ENCODE measurements at places on chromosomes 2 and 18.

DNA sequence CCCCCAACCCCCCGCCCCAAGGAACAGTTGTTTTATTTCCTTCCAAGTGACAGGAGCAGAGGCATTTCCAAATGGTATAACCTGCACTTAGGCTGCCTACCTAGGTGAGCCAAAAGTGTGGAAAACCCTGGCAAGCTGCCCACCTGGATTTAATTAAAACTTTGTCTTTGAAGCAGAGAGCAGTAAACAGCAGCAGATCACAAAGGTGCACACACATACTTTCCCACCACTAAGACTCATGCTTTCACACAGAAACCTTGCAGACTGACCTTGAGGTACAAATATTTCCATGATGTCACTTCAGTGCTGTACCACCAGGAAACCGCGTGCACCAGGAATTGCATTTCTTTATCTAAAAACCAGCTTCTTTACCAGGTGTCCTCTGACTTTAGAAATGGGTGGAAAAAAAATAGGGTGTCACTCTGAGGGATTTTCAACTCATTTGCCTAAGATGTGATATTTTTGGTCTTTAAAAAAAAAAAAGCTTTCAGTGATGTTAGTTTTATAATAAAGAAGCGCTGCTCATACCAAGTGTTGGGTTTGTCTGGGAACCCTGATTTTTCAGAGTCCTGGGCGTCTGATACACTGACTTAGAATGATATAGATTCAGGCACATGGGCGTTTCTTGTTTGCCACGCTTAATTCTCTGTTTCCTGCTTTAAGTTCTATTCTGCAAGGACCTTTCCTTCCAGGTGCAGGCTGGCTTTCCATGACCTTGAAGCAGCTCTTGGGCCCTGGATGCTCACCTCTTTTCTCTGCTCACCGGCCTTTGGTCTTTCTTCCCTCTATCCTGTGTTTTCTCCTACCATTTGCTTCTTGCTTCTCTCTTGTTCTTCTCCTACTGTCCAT lies 70.7 kb upstream of the BCL2L11 start:
- no peak for DNase-seq

DNA sequence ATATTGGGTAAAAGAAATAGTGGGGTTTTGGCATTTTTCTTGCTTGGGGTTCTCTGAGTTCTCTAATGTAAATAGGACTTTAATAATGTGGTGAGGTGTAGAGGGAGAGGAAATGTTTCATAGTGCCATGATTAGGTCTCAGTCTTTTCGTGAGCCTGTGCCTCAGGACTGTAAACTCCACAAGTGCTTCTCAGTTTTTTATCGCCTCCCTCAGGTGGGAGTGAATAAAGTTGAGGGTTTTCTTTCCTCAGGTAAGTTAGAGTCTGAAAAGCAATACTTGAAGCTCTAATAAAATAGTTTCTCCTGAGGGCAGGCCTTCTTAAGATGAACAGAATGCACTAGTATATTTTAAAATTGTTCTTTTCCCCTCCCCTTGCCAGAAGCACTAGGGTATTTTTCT lies 243.1 kb upstream of the SETBP1 start:
- no peak for DNase-seq

GRCh38 chr2:107363806-107364205 lies 462.9 kb upstream of the RGPD4 start:
- DNase-seq, result no peak

GRCh38 chr2:228819701-228820100 lies 451.4 kb downstream of the PID1 start:
- DNase-seq, result no peak

- no peak for DNase-seq
Measured at GRCh38 chr2:172449911-172450550, 22.6 kb downstream of the ITGA6 start.

GRCh38 chr18:49597157-49597931 lies 35.5 kb downstream of the LIPG start:
- DNase-seq, result no peak

DNA sequence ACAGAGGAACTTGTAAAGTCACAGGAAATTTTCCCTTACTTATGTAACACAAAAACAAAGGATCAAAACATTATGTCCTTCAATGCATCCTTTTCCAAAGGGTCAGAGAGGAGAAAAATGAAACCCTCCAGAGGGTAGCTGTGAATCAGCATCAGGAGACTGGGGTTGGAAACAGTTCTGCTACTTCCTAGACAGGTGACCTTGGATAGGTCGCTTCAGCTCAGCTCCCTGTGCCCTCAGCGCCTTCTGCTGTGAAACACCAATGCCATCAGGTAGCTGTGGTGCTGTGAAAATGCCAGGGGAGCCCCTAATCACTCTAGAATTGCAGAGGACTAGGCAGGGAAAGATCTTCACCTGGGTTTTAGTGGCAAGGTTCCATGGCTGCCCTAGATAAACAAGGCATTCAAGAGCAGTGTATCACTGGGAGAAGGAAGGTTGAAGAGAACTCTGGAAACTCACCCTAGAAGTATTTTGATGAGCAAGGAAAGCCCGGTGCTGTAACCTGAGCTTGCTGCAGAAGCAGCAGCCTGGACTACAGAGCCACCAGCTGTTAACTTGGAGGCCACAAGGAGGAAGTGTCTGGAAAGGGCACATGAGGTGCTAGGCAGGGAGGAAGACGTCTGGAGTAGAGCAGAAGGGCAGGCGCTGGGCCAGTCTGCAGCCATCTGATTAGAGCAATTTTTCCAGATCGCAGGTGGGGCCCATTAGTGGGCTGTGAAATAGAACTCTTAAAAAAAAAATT lies 100.7 kb upstream of the MCFD2 start:
- no peak for DNase-seq

DNA sequence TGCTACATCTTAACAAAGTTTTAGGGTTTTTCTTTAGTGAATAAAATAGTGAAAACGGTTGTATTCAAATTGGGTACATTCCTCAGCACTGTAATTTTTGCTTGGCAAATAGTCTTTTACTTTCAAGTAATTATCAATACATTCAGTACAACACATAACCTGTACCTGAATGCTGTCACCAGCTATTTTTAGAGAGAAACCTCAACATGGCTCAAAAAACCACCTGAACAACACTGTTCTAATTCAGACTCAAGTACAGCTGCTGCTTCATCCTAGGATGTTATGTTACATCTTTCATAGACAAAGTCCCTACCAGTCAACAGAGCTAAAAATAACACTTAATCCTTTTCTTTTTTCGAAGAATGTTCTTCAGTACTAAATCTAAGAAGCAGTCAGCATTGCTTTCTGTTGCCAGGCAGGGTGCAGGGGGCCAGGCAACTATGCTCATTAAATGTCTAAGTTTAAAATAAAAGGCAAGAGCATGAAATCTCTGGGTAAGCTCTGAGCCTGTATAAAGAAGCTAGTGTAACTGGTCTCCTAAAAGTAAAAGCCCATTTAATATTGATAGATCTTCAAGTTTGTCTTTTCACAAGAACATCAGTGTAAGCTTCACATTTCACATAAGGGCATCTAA lies 20.5 kb downstream of the PDIA6 start:
- no peak for DNase-seq

DNA sequence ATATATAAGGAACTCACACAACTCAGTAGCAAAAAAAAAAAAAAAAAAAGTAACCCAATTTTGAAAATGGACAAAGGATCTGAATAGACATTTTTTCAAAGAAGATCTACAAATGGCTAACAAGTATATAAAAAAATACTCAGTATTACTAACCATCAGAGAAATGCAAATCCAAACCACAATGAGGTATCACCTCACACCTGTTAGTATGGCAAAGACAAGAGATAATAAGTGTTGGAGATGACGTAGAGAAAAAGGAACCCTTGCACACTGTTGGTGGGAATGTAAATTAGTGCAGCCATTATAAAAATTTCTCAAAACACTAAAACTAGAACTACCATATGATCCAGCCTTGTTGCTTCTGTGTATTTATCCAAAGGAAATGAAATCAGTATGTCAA lies 5.8 kb upstream of the CNDP1 start:
- DNase-seq, result no peak

- no peak for DNase-seq
Measured at GRCh38 chr18:2627821-2628276, 27.7 kb upstream of the SMCHD1 start.

- DNase-seq, result no peak
Measured at GRCh38 chr2:155692106-155692505, 640.4 kb downstream of the NR4A2 start.

GRCh38 chr2:160407393-160408172 lies 86.0 kb downstream of the RBMS1 start:
- peak; percentile 78 for DNase-seq

DNA sequence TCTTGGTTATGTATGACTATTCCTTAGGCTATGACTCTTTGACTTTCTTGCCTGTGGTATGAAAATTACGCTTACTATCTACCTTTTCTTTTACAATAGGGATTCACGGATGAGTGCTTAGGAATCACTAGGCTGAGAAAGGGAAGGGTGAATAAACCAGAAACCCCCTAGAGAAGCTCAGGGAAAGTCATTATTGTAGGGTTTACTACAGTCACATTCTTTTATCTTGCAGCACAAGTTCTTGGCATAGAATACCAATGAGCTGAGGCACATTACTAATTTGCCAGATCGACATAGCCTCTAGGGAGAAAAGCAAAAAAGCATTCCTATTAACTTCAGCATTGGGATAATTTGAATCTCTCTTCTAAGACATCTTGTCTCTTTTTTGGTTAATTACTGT lies 103.3 kb downstream of the ST6GAL2 start:
- no peak for DNase-seq

- no peak for DNase-seq
Measured at GRCh38 chr18:2956056-2956455, 56.9 kb downstream of the LPIN2 start.

DNA sequence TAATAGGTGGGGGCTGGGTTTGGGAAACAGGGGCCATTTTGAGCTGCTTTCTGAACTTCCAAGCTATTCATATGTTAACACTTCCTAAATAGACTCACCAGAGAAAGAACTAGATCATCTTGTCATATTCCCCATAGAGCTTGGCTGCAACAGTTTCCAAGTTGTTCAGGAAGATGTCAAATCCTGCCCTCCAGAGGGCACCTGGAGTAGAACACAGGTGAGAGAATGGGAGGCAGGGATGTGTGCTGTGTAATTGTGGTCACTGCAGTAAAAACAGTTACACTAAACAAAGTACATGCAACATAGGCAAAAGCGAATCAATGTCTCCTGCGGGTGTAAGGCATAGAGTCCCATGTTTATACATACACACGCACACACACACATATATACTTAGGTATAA lies 34.5 kb upstream of the LRRC30 start:
- DNase-seq, result no peak

DNA sequence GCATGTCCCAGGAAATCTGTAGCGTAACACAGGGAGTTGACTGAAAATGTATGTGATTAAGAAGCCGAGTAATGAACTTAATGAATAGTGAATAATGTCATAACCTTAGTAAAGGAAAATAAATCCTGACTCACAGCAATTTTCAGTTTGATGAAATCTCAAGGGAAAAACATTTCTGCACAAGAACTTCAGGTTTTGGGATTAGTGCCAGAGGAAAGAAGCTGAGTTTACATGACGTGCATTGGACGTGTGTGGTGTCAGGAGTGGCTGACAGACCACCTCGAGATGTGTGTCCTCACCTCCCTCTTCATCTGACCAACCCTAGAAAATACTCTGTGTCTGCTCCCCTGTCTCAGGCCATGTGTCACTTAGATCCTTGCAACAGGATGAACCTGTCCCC lies 39.1 kb downstream of the VWA3B start:
- no peak for DNase-seq

- no peak for DNase-seq
Measured at GRCh38 chr2:12424219-12424618, 292.5 kb upstream of the TRIB2 start.

- DNase-seq, result peak; percentile 44
Measured at GRCh38 chr2:120830096-120830830, 94.6 kb downstream of the GLI2 start.

DNA sequence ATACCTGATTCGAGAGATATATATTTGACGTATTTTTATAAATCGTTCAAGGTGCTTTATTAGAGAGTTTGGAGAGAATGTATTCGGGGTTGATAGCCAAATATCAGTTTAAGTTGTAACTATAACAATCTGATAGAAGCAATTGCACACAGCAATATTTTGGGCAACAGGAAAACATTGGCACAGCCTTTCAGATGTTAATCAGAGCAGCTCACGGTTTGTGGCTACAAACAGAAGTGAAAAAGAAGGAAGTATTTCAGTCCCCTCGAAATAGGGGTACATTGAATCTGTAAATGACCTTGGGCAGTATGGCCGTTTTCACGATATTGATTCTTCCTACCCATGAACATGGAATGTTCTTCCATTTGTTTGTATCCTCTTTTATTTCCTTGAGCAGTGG lies 20.6 kb downstream of the SERPINB10 start:
- DNase-seq, result no peak

DNA sequence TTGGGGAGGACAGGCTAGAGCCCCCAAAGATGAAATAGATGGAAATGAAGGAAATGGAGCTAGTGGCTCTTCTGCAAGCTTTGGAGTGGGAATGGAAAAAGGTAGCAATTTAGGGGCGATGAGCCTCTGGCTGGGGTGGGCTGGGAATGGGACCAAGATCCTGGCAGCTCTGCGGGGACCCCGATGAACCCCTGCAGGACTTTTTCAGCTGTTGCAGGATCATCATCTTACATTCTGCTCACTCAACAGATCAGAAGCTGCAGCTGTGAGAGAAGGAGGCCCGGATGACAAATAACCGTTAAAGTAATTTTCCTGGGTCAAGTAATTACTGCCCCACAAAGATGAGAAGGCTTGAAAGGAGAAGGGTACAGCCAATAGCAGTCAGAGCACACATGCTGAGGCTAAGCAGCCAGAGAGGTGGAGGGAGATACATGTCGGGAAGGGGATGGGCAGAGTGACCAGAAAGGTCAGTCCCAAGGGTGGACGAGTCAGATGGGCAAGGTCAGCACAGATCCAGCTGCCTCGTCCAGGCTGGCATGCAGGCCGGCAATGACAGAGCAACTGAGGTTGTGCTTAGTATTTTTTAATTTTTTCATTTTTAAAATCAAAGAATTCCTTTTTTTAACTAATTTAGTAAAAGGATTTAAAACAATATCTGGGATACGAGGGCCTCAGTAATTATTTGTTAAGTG lies 245.0 kb upstream of the RAB6C start:
- no peak for DNase-seq

- DNase-seq, result no peak
Measured at GRCh38 chr2:193542762-193543161, 1348.0 kb upstream of the TMEFF2 start.

- DNase-seq, result no peak
Measured at GRCh38 chr2:67712484-67712883, 315.4 kb downstream of the ETAA1 start.
